ENCODE measurements at places on chromosomes 7 and 10.

DNA sequence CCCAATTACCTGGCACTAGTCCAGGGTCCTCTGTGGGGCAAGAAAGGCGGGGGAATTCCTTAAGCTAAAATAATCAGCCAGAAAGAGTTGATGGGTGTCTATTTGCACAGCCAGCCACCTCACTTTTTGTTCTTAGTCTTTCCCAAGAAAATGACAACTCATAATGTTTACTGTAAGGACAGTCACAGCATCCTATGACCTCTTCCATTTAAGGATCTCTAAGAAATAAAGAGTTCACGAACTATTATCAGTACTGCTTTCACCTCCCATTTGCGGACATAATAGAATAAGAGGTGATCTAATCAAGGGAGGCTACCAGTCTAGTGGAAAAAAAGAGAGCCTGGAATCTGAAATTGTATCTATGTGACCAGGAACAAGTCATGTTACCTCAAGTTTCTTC is 72.4 kb upstream of the LRRC17 start:
- no peak for DNase-seq

DNA sequence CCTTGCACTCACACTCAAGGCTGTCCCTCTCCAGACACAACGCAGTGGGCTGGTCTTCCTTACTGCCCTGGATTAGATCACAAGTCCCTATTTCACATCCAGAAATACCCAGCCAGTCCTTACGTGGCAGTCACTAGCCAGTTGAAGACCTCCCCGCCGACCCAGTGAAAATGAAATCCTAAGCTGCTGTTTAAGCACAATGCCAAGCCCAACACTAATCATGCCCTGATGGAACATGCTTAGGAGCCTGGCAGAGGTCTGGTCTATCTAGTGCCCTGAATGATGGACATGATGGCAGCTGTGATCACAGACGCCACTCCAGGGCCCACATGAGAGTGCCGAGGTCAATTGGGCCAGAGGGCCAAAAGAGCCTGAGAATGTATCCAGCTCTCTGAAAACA is 389.0 kb downstream of the GRID1 start:
- DNase-seq, result no peak

- no peak for DNase-seq
These were observed 58.0 kb downstream of the NUDCD3 start for GRCh38 chr7:44432381-44432977.

DNA sequence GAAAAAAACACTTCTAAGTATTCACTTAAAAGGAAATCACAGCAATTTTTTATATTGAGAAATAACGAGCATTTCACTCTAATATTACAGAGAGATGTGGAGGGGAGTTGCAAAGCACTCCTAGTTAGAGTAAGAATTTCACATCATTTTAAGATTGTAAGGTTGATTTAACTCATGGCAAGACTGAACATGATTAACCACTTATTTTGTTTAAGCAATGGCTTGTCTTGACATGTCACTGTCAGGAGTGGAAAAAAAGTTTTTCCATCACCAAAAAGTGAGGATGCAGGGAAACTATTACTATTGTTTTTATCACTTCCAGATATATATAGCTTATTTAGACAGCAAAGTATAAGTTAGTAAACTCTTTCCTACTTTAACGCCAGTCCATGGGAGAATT is 27.1 kb downstream of the CD36 start:
- no peak for DNase-seq

GRCh38 chr7:120327054-120327453 is 54.1 kb downstream of the KCND2 start:
- DNase-seq, result no peak

GRCh38 chr7:155774947-155775346 is 37.3 kb downstream of the SHH start:
- no peak for DNase-seq

GRCh38 chr10:106185951-106186350 is 978.6 kb downstream of the SORCS1 start:
- DNase-seq, result no peak

DNA sequence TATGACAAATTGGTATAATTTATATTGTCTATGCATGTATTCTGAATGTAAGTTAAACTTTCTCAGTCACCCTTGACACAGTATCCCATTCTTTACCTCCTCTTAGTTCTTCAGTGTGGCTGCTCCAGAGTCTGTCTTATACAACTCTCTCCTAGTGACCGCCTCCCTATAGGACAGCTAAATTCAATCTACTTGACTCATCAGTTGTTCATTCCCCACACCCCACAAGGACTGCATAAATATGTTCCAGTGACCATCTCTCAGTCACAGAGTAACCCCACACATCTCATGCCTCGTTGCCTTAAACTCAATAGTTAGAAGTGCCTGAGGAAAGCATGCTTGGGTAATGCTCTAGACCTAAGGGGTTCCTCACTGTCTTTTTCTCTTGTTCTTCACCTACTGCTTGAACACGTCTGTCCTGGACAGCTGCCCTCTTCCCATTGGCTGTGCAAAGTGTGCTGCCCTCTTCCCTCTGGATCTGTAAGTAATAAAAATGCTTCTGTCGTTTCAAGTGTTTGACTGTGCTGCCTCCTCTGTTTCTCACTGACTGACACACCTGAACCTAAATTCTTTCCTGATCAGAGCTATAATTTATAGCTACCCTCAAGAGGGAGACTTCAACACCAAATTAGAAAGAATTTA is 494.6 kb upstream of the GRM3 start:
- no peak for DNase-seq

DNA sequence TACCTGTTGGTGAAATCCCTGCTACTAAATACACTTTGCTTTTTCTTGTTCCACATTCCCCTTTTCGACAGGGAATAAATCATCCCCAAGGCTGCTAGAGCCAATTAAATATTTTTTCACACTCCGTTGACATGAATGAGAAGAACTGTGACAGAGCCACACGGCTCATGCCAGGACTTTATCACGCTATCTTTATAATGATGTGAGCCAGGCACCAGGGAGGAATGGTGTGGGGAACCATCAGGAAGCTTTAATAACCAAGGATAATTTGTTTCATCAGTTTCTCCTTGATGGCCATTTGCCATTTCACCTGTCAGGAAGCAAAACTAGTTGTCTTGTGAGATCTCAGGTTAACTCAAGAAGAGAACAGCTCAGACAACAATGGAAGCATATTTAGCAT is 193.0 kb upstream of the C7orf33 start:
- DNase-seq, result no peak

DNA sequence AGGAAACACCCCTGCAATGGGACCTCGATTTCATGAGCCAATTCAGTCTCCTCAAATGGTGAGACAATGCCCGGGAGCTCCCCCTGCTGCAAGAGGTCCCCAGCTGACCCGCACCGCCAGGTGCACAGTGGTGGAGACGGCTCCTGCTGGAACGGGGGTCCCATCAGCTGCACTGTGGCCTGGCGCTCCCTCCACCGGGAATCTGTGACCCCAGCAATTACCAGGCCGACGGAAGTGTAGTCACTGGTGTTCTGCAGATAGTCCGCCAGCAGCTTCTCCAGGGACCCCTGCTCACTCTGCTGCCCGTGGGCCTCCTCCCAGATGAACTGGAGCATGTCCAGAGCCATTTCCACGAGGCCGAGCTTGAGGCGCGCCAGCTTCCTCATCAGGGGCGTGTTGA is 64.9 kb upstream of the NKX6-2 start:
- DNase-seq, result no peak

- no peak for DNase-seq
These were observed 68.9 kb upstream of the AMPH start for GRCh38 chr7:38700116-38700515.

- no peak for DNase-seq
These were observed 71.1 kb downstream of the CXCL12 start for GRCh38 chr10:44313761-44314165.

- no peak for DNase-seq
These were observed 38.4 kb upstream of the ABCB4 start for GRCh38 chr7:87513735-87514335.

DNA sequence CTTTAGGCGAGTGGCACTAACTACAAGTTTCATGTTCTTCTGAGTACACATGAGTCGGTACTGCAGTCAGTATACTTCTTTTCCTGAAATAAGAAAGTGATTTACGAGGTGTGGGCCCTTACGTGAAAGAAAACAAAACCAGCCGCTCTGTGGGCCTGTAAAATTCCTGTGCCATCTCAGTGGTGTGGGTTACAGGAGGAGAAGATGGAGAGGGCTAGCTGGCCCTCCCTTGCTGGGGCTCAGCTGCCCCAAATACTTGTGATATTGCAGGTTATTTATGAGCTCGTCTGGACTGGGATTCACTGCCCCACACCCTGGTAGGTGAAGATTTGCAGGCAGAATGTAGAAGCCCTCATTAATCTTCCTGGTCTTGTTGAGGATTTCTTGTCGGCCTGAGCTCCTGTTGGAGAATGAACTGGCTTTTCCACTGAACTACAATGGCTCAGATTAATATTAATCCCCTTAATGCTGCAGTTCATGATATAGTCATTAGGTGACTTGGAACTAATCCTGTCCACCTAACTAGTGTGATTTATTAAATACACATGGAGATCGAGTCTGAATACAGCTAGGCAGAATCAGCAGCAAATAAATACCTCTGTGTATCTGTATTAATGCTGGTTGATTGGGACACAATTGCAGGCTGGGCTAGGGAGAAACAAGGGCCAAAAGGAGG is 68.0 kb downstream of the GBF1 start:
- no peak for DNase-seq

DNA sequence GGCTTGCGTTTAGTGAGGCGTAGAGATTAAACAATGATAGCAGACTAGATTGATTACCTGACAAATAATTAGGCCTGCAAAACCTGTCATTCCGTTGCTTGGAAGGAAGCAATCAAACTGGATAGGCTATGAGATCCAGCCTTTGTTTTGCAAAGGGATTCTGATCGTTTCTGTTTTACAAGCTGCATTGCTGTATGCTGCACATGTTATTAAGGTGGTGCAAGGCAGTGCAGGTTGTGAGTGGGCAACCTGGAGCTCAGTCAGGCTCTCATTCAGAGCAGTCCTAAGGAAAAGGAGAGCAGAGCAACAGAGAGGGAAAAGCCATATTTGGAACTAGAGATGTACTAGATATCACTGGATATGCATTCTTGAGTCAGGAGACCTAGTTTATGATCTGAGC is 6.9 kb upstream of the NOBOX start:
- no peak for DNase-seq
